ENCODE measurements at places on chromosomes 1 and 21.
A peak's percentile ranks its signal among the peaks of the same experiment; 100 is the strongest.

DNA sequence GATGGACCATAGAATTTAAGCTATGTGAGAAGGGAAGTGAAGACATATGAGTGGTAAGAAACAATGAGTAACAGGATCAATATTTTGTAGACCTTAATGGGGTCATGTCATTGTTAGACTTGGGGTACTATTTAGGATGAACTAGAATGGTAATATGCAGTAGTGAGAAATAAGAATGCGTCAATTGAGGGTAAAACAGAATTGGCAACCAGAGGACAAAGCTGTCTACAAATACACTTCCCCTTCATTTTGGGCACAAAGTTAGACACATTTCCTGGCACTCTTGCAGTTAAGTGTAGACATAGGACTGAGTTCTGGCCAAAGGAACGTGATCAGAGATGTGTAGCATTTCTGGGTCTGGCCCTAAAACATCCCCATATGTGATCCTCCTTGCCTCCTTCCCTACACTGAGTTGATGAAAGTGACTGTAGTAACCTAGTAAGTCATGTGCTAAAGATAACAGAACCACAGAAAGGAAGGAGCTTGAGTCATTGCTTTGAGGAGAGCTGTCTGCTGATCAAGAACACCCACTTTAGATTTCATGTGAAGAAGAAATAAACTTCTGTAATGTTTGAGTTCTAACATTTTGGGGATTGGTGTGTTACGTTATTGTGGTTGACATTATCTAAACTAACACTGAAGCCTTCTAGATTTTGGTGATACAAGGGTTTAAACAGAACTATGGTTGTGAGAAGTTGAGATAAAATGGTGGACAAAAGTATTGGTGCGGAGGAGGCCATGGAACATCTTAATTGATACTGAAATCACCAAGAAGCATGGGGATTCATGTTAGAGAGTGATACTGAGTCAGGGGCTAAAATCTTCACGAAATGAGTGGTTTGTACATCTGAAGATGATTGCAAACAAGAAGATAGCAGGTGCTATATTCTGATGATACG, 41.7 kb downstream of the CD55 start:
- H3K4me1 ChIP-seq = no peaks in the 10 kb centered on the region
- H3K27me3 ChIP-seq = peaks cover 2% of the 10 kb centered on the region
- H3K4me3 ChIP-seq = no peak overlapping the region
- no peak for DNase-seq
- no peaks in the 10 kb centered on the region for H3K36me3 ChIP-seq

GRCh38 chr21:44285138-44285992, at the start of gene AIRE:
Gene AIRE (plus strand): TSS chr21:44285876. CDS start chr21:44286007, 131 bp downstream.
- no peaks in the 10 kb centered on the region for H3K4me1 ChIP-seq
- DNase-seq = no peak
- no peaks in the 10 kb centered on the region for H3K36me3 ChIP-seq
- no peak within 1 kb of the TSS for H3K4me3 ChIP-seq
- peaks cover 7% of the 10 kb centered on the region for H3K27me3 ChIP-seq

DNA sequence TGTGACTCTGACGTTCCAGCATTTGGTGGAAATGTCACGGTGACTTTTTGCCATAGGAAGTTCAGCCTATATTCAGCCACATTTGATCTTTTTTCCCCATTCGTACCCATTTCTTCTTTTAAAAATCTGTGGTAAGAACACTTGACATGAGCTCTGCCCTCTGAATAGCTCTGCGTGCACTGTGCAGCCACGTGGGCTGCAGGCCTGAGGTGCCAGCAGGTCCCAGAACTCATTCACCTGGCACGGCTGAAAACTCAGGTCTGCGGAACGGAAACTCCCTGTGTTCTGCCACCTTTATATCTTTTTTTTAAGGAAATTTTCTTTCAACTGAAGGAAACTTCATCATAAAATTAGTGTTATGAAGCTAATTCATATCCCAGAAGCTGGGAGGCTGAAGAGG, 28.6 kb downstream of the CEP104 start:
- no peaks in the 10 kb centered on the region for H3K27me3 ChIP-seq
- peak; percentile 49 for DNase-seq
- no peak overlapping the region for H3K27ac ChIP-seq
- H3K4me1 ChIP-seq = no peaks in the 10 kb centered on the region

DNA sequence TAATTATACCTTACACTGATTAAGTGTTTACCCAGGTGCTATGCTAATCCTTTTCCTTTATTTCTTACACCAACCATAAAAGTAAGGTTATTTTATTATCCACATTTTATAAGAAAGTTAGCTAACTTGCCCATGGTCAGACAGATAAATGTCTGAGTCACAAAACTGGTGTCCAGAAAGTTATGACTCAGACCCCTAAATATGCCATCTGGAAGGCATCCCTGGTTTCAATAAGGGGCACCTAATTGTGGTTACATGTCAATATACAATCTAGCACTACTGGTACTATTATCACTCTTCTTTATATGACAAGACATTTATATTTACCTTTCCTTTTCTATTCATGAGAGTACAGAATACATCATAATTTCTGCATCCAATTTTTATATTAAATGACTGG, 496.5 kb upstream of the ADGRL2 start:
- peaks cover 22% of the 10 kb centered on the region for H3K4me1 ChIP-seq
- H3K4me3 ChIP-seq = no peak overlapping the region
- no peaks in the 10 kb centered on the region for H3K27me3 ChIP-seq
- no peak for DNase-seq
- H3K36me3 ChIP-seq = no peaks in the 10 kb centered on the region

- H3K4me1 ChIP-seq = peaks cover 31% of the 10 kb centered on the region
- H3K4me3 ChIP-seq = no peak overlapping the region
- H3K27ac ChIP-seq = no peak overlapping the region
- H3K27me3 ChIP-seq = peaks cover 16% of the 10 kb centered on the region
- H3K36me3 ChIP-seq = no peaks in the 10 kb centered on the region
- DNase-seq = no peak
Measured at GRCh38 chr1:47519971-47520370, 82.1 kb downstream of the FOXD2 start.
